ENCODE measurements at places on chromosomes 6 and 20.

DNA sequence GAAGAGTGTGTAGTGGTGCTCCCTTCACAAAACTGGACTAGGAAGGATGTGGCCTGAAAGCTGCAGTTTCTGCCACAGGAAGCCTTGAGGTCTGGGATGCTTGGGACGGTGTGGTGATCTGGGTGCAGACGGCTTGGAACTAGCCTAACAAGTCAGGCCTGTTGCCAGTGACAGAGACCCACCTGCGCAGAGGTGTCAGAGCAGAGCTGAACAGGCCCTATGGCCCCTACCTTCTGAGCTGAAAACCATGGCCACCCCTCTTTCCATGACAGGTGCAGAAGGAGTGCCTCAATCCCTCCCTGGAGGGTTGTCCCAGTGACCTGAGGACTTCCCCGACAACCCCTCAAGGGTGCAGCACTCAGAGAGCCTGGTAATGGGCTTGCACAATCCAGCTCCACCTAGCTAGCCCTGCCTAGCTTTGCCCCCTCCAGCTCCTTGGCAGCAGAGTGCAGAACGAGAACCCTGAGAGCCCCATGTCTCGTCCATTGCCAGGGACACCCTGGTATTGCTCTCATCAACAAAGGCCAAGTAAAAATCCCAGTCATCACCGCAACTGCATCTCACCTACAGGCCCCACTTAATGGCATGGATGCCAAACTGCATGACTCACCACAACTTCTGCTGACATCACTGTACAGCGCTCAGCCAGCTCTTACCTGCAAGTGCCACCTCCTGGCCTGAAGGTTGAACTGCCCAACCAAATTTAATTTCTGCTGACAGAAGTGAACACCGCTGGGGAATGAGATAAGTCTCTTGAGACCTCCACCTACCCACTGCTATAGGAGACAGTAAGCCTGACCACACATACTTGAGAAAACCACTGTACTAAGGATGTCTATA is 563.1 kb downstream of the TFAP2A start:
- no peak for DNase-seq

DNA sequence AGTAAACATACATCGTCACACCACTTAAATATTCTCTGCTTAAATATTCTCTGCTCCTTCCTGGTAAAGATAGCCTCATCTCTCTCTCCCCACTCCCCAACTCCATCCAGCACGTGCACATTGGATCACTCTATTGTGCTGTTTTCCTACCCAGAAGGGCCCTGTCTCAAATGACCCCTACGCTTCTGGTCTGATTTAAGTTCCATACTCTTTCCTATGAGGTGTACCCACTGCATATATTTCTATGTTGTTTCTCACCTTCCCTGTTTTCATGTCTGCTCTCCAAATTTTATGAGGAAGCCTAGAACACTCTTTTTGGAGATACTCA is 53.7 kb downstream of the HFE start:
- DNase-seq: no peak

DNA sequence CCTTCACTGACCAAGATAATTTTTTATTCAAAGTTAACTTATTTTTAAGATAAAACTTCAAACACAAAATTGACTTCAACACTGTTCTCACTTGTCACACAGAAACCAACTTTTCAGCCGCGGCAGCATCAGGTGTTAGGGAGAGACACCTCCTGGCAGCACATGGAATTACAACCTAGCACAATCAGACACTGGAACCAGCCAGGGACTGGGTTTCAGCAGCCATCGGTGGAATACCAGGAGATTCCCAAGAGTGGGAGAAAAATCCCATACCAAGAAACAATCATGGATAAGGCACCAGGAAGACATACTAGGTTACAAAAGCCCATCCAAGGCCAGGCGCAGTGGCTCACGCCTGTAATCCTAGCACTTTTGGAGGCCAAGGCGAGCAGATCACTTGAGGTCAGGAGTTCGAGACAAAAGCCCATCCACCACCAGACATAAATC is 70.0 kb downstream of the SNX5 start:
- DNase-seq: peak; percentile 34

GRCh38 chr6:27503436-27504030 is 30.6 kb upstream of the ZNF184 start:
- DNase-seq: peak; percentile 56

- DNase-seq: no peak
Measured at GRCh38 chr6:109311471-109311870, 70.8 kb downstream of the CD164 start.

DNA sequence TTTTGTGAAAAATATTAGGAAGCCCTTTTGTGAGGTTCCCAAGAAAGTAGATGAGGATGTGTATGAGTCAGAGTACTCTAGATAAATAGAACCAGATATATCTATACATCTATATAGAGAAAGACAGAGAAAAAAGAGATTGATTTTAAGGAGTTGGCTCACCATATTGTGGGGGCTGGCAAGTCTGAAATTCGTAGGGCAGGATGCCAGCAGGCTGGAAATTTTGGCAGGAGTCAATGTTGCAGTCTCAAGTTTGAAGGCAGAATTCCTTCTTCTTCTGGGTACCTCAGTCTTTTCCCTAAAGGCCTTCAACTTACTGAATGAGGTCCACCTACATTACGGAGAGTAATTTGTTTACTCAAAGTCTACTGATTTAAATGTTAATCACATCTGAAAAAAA is 65.3 kb upstream of the SAMD3 start:
- no peak for DNase-seq

GRCh38 chr6:69881322-69882151 is 15.2 kb downstream of the COL19A1 start:
- no peak for DNase-seq

- no peak for DNase-seq
Measured at GRCh38 chr6:157045831-157046454, 268.8 kb downstream of the ARID1B start.

- no peak for DNase-seq
Measured at GRCh38 chr6:138563231-138563630, 63.9 kb upstream of the NHSL1 start.

- DNase-seq: no peak
Measured at GRCh38 chr6:91713911-91714310, 1127.0 kb upstream of the MAP3K7 start.

DNA sequence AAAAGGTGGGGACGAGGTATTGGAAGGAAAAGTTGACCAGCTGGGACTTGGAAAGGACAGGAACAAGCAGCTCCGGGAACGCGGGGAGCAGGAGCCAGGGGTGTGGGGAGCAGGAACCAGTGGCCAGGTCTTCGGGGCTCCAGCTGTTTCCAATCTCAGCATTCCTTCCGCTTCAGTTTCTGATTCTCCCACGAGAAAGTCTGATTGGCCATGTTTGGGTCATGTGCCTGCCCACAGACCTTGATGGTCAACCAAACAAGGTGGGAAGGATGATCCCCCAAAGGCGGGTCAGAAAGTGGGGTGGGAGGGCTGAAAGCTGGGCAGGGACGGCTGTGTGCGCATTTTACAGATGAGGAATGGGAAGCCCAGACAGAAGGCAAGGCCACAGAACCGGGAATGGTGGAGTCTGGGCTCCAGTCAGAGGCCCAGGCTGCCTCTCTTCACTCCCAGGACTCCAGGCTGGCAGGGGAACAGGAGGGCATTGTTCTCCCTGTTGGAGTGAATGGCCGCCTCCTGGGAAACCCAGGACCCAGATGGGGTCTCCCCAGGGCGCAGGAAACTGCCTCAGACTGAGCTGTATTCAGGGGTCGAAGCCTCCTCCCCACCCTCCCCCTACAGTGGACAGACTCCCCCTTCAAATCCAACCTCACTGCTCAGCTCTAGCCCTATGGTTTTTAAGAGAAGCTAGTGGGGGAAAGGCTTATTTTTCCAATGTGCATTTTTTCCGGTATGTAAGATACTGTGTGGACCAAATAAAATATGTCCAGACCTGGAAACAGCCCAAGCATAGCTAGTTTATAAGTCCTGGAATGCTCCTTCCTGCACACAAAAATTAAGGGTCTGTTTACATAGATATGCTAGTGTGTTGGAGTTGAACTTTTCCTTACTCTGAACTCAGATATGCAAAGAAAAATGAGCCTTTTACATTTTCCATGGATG is 12.2 kb upstream of the PTGIS start:
- no peak for DNase-seq

GRCh38 chr20:59165891-59166709 is 2.5 kb downstream of the ZNF831 start:
- no peak for DNase-seq

DNA sequence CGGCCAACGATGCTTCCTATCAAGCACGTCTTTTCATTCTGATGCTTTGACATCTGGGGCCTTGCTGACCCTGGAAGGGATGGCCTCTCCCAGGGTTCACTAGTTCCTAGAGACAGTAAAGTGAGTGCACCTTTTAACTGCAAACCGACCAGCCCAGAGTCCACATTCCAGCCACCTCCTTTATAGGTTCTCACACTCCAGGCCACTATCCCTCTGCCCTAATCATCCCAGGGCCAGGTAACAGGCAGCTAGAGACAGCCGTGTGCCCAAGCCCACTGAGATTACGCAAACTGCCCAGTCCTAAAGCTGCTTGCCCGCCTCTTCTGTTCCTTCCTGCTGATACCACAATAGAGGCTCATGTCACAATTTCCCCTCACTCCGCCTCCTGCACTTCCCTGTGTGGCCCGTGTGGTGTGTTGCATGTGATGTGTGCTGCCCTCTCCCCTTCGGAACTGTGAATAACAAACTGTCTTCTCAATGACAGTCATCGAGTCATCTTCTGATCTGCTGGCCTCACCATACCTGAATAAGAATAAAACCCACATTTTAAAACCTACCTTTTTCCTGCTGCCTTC is 123.7 kb upstream of the EXOC2 start:
- peak; percentile 58 for DNase-seq

DNA sequence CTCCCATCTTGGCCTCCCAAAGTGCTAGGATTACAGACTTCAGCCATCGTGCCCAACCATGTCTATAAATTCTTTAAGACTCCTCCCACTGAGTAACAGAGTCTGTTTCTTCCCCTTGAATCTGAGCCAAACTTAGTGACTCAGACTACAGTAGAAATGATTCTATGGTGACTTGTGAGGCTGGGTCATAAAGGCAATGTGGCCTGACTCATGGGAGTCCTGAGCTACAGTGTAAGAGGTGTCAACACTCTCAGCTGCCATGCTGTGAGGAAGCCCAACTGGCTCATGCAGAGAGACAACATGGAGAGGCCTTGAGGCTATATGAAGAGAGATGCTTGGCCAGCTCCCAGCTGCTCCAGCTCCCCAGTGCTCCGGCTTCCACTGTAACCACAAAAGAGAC is 5.2 kb upstream of the NRSN2 start:
- DNase-seq: no peak

DNA sequence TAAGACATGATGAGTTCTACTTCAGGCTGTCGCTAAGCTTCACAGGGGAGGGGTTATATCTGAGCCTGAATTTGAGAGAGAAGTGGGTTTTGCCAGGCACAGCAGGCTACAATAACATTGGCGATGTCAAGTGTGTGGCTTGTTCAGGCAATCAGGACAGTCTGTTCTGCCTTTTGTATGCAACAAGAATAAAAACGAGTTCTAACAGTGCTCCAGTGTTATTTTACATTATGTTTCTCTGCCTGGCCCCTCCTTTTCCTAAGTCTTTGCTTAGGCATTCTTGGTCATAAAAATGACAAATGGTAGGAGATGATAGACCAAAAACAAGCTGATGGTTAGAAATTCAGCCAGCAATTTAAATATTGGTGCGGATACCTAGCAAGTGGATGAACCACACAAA is 26.8 kb downstream of the PAQR8 start:
- DNase-seq: no peak

DNA sequence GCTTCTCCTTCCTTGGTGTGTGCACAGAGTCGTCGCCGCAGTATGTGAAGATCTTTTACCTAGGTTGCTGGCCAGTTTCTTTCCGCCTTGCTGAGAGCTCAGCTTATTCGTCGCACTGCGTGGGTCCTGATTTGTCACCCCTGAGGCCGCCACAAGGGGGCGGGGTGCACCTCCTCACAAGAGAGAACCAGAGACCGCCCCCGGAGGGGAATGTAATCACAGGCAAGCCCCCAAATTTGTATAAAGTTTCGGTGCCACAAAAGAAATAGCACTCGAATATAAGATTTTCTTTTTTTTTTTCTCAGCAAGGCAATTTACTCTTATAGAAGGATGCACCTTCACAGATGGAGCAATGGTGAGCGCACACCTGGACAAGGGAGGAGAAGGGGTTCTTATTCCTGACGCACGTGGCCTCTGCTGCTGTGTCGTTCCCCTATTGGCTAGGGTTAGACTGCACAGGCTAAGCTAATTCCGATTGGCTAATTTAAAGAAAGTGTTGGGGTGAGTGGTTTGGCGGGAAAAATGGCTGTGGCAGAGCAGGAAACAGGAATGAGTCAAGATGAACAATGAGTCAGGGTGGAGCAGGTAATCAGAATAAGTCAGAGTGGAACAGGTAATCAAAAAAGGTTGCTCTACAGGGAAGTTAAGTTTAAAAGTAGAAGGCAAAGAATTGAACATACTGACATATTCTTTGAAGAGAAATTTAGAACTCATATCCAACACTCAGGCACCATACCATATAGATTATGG is 19.5 kb downstream of the NCOA3 start:
- no peak for DNase-seq

GRCh38 chr20:24987873-24988835 is 4.4 kb downstream of the APMAP start:
- DNase-seq: no peak

DNA sequence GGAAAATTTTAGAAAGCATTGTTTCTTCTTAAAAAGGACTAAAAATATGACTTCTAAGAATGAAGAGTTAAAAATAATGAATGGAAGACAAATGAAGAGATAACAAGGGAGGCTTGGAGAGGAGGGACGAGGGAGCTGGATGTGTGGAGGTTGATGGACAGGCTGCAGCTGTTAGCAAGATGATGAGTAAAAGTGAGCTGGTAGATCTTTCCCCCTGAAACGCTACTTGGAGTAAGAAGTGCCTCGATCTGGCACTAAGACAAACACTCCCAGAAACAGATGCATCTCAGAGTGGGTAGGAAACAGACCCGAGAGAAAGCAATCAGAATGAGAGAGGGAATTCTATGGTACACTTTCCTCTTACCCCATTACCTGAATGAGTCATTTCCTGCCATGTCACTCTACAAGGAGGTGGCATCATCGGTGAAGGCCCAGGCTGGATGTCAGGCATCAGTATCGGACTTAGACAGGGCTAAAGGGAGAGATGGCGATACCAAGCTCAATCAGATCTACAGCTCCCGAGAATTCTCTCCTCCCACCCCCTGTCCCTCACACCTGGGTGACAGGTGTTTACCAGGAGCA is 154.1 kb upstream of the BMP2 start:
- DNase-seq: no peak

DNA sequence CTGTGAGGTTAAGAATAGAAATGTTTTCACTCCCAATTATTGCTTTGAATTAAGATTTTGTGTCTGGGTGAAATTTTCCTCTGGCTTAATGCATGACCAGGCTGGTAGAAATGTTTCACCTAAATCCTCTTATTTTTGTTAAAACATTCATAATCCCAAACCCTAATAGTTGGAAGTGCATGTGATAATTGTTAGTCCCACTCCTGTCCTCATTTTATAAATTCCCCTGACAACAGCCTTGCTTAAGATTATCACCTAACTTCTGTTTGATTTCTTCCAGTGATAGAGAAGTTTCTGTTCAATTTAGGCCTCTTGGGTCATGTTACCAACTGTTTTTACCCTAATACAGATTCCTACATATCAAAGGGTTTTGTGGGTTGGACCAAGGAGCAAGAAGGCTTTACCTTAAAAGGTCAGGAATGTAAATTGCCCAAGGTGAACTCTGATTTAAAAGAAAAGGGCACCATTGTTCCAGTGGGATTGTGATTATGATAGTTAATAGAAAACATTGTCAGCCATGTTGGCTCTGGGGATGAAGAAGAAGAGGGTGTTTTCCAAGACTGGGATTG is 158.7 kb upstream of the CENPW start:
- no peak for DNase-seq

Data from stimulated activated CD8-positive, alpha-beta memory T cell treated with anti-CD3 and anti-CD28 coated beads, Interleukin-7, amount 100 ng/mL, for 48 hours (primary cell).